Spinal cord (tissue), 10 donors: ENCODE measurements at places on chromosomes 2 and 18.

DNA sequence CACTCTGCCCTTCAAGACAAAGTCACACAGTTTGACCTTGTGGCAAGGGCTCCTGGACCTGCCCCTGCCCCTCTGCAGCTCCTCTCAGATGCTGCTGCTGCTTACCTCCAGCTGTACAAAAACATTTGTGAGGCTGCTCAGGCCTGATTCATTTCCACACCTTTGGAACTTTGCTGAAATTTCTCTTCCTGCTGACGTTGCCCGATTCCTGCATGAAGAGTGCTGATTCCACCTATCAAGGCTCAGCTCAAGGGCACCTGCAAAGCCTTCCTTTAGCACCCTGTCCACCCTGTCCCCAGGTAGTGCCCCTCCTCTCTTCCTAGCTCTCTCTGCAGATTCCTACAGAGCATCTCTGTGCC, 738.3 kb upstream of the HS6ST1 start:
- DNase-seq: no peak

- DNase-seq: no peak
Observed at GRCh38 chr18:49961271-49961670, 147.9 kb upstream of the ACAA2 start.

- no peak for DNase-seq
Observed at GRCh38 chr2:167933097-167933814, 314.1 kb downstream of the STK39 start.

DNA sequence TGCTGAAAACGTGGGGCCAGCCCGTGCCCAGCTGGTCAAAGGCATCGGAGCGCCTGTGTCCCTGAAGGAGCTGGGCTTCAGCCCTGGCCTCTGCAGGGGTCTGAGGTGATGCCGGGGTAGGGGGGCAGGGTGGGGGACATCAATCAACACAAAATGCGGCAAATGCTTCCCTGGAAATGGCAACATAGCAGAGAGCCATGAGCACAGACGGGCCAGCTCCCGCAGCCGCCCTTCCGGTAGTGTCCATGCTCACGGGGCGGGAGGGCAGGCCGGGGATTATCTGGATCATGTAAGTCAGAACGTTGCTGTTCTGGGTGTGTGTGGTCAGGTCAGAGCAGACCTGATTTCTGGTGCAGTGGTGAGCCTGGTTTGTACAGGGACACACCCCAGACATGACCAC, 56.5 kb upstream of the TWIST2 start:
- DNase-seq: no peak

DNA sequence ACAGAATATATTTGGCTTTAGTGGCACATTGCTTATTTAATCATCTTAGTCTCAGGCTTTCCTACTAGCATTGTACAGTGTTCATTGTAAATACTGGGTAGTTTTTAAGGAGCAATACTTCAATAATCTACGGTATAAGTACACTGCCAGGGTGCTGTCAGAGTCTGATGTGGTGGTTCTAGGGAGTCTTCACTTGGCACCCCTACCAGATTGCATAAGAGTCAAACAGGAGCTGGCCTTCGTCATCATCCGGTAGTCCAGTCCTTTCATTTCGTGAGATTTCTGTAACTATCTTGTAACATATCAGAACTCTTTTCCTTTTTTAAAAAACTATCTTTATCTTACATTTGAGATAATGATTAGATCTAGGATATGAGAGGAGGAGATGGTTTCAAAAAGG, 91.1 kb downstream of the ZNF532 start:
- no peak for DNase-seq

- DNase-seq: no peak
Observed at GRCh38 chr2:109013051-109013450, 24.0 kb upstream of the EDAR start.

DNA sequence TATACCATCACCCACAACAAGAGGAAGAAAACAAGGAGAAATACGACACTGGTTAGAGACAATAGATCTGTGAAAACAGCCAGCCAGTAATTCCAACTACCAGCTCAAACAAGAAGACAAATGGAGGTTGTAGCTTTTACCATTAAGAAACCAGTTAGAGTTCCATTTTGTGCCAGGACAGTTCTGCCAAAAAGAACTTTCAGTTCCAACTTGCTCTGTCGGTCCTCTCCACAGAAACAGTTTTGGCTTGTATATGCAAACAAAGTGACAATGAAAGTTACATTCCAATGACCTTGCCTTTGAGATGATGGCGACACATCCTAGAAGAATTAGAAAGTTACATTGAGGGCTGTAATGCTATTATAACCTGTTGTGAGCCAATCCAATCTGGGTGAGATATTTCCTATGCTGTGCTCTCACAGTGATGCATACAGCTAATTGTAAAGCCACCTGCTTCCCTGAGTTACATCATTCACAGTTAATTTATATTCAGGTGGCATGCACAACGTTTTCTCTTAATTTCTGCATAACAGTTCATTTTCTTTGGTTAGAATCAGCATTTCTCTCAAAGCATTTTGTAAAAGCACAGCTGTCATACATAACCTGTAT, 1378.4 kb upstream of the PIK3C3 start:
- peak; percentile 90 for DNase-seq
